ENCODE measurements at places on chromosomes 2 and 18.

DNA sequence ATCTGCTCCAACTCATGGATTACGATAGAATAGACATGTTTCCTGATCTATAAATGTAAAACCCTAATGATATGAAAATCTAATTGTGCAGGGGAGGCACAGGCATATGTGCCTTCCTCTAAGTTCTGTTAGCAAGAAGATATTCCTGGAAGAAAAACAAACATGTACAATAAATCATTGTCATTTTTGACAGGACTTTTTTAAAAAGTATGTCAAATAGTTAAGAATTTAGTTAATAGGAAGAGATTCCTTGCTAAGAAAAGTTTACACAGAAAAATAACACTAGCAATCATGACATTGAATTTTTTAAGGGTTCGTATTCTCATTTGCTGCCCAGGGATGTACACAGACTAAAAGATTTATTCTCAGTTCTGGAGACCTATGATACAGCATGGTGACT is 15.3 kb upstream of the CREB1 start:
- no peak for DNase-seq

DNA sequence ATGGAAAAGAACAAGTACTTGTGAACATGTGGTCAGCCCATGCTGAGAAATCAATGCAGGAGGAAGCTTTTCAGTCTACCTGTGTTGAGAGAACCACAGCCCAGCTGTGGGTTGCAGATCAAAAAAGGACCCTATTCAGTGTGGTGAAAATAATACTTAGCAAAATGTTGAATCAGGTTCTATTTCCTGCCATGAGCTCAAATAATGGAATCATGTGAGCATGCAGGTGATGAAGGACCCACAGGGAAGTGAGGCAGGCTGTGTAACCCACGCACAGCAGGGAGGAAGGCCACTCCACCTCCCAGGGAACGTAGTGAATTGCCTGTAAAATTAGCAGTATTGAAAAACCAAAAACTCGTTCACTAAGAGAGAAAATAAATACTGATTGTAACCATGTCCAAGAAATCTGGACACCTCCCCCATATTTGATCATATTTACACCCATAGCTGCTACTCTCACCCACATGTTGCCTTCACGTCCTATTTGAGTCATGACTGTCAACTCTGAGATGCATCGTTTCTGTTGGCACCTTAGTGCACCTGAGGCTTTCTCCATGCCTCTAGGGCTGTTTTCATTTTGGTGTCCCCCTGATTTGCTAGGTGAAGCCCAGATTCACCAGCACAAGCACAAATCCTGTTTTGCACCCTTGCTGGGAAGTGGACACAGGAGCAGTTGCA is 20.5 kb upstream of the BCL2L11 start:
- DNase-seq, result no peak

DNA sequence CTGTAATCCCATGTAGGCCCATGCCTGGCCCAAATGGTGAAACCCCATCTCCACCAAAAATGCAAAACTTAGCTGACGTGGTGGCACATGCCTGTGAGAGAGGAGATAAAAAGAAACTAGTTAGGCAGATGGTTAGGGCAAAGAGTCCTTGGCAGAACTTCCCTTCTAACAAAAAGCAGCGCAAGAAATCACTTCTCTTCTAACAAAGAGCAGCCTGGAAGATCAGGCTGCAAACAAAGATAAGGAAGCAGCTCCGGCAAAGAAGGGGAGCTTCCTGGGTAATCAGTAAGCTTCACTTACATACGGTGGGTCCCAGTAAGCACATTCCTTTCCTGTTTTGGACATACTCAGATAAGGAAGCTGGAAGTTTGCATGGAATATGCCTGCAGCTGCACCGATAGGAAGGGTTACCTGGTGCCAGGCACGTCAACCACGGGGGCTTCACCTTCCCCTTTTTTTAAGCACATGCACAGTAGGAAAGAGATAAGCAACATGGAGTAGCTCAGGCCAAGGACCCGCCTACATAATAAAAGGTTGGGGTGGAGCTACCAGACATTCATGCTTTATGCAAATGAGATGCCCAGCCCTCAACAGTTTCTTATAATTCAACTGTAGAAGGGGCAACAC is 61.0 kb upstream of the SLC25A52 start:
- DNase-seq, result no peak

DNA sequence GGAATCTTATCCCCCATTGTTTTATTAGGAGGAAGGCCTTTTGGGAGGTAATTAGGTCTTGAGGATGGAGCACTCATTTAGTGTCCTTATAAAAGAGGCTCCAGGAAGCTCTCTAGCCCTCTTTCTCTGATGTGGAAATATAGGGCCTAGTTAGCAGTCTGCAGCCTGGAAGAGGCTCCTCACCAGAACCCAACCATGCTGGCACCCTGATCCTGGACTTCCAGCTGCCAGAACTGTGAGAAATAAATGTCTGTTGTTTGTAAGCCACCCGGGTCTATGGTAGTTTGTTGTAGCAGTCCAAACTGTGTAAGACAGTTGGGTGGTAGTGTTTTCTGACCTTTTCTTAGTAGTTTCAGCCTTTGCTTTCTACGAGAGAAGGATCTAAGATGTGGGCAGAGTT is 100.7 kb downstream of the KIAA1328 start:
- DNase-seq, result no peak

- DNase-seq, result no peak
Measured at GRCh38 chr2:100214265-100214971, 72.0 kb upstream of the AFF3 start.
